ENCODE measurements at places on chromosomes 1 and 21. TPM values are rescaled to one million over a fixed set of nuclear protein-coding genes. Genes with fewer than 3 reads are reported as not detected.

The CAMK2N1 gene
- 55.0 TPM for total RNA-seq

The S100A10 gene
- total RNA-seq: 2,154 TPM

The TP73 gene
- 11.7 TPM for total RNA-seq

The NFASC gene
- 1.6 TPM for total RNA-seq

DNA sequence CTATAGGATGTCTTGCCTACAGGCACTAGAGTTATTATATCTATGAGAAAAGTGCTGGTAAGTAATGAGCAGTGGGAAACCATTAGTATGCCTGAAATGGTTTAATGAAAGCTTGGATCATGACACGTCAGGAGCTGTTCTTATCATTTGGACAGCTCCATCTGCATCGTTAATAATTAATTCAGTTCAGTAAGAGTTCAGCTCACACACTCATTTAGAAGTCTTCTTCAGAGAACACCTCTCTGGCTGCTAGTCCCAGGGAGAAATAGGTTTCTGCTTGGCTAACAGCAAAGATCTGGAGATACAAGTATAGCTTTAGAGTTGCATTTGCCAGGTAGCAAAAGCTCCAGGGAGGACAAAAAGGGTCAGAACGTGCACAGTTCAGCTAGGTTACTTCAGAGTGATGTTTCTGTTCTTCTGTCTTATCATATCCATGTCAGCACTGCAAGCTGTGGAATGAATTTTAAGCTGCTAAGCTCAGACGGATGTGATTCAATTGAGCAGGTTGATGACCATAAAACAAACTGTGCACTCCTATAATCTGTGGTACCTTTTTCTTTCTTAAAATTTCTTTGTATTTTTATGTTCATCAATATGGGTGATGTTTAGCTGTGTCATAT is 173.6 kb downstream of the ADGRL2 start:
- H3K4me1 ChIP-seq: no peaks in the 10 kb centered on the region
- H3K4me3 ChIP-seq: no peak overlapping the region
- DNase-seq: no peak

GRCh38 chr1:26945728-26946127 is 14.5 kb downstream of the KDF1 start:
- DNase-seq: peak; percentile 46
- no peaks in the 10 kb centered on the region for H3K27me3 ChIP-seq
- H3K4me1 ChIP-seq: 0 out of 2 replicates have a peak, but pooled peaks cover 4% of the 10 kb centered on the region
- H3K36me3 ChIP-seq: peaks cover 2% of the 10 kb centered on the region
- no peak overlapping the region for H3K27ac ChIP-seq

DNA sequence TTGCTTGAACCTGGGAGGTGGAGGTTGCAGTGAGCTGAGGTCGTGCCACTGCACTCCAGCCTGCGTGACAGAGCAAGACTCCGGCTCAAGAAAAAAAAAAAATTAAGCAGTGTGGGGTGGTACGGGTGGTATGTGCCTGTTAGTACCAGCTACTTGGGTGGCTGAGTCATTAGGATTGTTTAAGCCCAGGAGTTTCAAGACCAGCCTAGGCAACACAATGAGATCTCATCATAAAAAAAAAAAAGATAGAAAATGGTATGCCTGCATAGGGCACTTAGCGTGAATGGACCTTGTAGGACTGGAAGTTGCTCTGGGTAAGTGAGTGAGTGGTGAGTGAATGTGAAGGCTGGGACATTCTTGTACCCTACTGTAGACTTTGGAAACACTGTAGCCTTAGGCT is 37.0 kb downstream of the TBCE start:
- DNase-seq: no peak
- H3K4me3 ChIP-seq: no peak overlapping the region
- H3K4me1 ChIP-seq: peaks cover 20% of the 10 kb centered on the region
- no peaks in the 10 kb centered on the region for H3K27me3 ChIP-seq
- no peak overlapping the region for H3K27ac ChIP-seq

DNA sequence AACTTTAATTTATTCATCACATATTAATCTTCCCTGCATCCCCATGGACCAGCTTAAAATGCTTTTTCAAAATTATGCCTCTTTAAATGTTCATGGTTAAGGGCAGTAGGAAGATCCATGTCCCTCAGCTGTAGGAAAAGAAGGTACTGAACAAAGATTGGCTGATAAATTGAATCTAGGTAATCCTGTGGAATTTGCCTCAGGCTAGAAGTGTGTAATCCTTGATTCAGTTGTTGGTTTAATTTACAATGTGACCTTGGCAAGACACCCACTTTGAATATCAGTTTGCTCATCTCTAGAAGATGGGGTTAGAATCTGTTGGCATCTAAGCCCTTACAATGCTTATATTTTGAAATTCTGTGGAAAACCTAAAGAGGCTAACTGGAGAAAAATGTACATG is 6.1 kb downstream of the TTC4 start:
- no peak for DNase-seq
- no peak overlapping the region for H3K4me3 ChIP-seq
- H3K4me1 ChIP-seq: no peaks in the 10 kb centered on the region
- no peaks in the 10 kb centered on the region for H3K27me3 ChIP-seq
- no peak overlapping the region for H3K27ac ChIP-seq

DNA sequence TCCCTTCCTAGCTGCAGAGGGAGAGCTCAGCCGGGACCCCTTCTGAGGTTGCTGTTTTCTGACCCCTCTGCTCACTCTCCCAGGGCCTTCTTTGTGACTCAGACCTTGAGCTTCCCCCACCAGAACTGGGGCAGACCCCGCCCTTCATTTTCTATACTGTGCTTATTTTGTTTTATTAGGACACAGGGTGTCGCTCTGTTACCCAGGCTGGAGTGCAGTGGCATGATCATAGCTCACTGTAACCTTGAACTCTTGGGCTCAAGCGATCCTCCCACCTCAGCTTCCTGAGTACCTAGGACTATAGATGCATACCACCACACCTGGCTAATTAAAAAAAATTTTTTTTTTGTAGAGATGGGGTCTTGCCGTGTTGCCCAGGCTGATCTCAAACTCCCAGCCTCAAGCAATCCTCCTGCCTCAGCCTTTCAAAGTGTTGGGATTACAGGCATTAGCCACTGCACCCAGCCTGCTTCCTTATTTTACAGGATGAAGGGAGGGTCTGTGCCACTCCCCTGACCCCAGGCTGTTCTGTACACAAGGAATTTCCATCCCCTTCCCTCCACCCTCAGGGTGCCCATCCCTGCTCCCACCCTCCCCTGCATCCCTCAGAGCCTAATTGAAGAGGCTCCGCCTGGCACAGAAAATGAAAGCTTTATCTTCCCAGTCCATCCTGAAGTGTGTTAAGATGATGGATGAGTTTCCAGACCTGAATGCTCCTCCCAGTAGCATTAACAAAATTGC is 195.2 kb upstream of the POU3F1 start:
- no peak overlapping the region for H3K4me3 ChIP-seq
- H3K4me1 ChIP-seq: peaks cover 6% of the 10 kb centered on the region
- no peaks in the 10 kb centered on the region for H3K27me3 ChIP-seq
- DNase-seq: no peak
- no peak overlapping the region for H3K27ac ChIP-seq
- no peaks in the 10 kb centered on the region for H3K36me3 ChIP-seq

DNA sequence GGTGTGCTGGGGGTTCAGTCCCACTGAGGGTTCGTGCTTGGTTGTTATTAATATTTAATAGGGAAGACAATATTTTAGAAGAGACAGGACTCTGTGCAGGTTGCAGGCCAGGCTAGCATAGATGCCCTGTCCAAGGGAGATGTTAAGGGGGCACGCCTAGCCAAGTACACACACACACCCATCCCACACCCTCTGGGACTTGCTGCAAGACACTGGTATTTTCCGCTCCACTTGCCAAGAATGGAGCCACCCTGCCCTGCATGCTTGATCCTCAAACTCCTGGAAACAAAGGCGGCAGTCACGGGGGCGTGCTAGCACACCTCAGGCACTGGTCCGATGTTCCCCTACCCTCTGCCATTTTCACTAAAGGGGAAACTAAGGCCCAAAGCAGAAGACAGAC is 99.1 kb downstream of the MRPL37 start:
- DNase-seq: no peak
- H3K27ac ChIP-seq: no peak overlapping the region
- H3K36me3 ChIP-seq: no peaks in the 10 kb centered on the region
- no peaks in the 10 kb centered on the region for H3K27me3 ChIP-seq

DNA sequence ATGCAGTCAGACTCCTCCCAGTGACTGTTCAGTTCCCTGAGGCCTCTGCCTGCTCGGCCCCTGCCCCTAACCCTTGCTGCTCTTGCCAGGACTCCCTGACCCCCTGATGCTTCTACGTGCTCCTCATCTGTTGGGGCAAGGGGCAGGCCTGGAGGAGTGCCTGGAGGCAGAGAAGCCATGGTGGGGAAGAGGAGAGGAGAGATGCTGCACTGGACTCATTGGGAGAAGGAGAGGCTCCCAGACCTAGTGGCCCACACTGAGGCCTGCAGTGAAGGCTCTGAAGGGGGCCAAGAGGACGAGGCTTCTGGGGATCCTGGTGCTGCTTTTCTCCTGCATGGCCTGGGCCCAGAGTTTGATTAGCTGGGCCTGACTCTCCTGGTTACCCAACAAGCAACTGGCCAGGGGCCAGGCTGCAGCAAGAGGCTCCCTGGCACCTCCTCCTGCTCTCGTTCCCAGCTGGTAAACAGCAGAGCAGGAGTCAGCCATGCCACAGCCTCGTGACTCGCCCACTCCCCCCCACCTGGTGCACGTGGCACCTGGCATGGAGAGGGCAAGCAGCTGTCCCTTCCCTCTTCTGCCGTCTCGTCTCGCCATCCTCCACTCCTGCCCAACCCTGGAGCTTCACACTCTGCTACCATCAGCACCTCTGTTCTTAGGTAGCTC is 847 bp upstream of the RORC start:
- H3K4me3 ChIP-seq: no peak overlapping the region
- peaks cover 20% of the 10 kb centered on the region for H3K4me1 ChIP-seq
- H3K27ac ChIP-seq: no peak overlapping the region
- no peaks in the 10 kb centered on the region for H3K36me3 ChIP-seq
- no peaks in the 10 kb centered on the region for H3K27me3 ChIP-seq

DNA sequence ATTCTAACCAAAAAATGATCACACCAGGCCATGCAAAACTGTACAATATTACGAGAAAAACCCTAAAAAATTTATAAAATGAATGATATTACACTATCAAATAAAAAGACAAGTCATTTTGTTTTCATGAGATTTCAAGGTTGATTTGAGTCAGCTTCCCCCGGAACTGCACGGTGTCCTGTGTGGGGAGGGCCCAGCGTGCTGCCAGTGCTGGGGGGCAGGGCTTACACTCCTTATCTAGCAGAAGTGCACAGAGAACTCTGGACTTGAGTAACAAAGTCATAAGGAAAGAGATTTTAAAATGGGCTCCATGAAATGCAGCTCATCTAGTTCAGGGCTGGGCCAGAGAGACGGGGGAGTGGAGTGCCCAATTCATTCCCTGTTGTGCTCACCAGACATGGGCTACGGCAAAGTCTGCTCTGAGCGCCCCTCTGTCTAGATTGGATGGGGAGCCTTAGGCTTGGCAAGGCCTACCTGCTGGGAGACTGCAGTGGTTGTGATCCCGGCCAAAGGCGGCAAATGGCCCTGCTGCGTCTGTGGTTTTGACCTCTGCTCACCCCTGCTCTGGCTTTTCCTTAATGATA is 50.1 kb downstream of the COQ8A start:
- peaks cover 8% of the 10 kb centered on the region for H3K4me1 ChIP-seq
- no peaks in the 10 kb centered on the region for H3K27me3 ChIP-seq
- H3K27ac ChIP-seq: peak overlapping the region; percentile 18

GRCh38 chr1:2987773-2988172 is 33.5 kb upstream of the ACTRT2 start:
- H3K4me3 ChIP-seq: no peak overlapping the region
- H3K27me3 ChIP-seq: no peaks in the 10 kb centered on the region
- H3K36me3 ChIP-seq: no peaks in the 10 kb centered on the region
- H3K4me1 ChIP-seq: no peaks in the 10 kb centered on the region

DNA sequence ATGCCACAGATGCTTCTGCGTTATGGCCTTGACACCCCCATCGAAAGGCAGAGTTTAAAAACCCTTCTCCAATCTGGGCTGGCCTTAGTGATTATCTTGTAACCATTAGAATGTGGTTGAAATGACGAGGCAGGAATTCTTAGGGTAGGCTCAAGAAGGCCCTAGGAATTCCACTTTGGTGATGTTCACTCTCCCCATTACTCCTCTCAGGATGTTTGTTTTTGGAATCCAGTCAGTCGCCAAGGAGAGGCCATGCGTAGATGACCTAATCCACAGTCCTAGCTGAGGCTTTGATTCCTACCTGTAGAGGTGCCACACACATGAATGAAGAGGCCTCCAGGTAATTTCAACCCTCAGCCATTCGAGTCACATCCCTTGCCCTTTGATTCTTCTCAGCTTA is 318.2 kb downstream of the NEGR1 start:
- no peak overlapping the region for H3K27ac ChIP-seq
- H3K27me3 ChIP-seq: no peaks in the 10 kb centered on the region
- DNase-seq: no peak
- H3K36me3 ChIP-seq: no peaks in the 10 kb centered on the region
- no peak overlapping the region for H3K4me3 ChIP-seq

DNA sequence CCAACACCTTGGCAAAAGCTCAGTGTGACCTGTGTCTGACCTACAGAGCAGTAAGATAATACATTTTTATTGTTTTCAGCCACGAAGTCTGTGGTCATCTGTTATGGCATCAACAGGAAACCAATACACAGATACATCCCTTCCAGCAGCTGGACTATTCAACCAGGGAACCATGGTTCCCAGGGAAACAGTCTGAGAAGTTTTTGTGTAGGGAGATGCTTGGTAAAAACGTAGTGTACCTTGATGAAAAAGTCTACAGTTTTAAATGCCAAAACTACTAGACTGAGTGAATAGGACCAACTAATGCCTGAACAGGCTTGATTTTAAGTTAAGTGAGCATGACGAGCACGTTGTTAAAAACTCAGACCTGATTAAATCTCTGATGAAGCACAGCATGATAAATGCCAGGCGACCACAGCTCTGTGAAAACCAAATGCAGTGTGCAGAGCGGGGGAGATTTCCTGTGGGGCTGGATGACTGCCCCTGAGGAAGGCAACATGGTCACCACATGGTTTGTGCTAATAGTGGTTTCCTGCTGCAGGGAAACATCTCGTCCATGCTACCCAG is 228.9 kb downstream of the TNR start:
- DNase-seq: no peak
- H3K27me3 ChIP-seq: 0 out of 2 replicates have a peak, but pooled peaks cover 1% of the 10 kb centered on the region
- no peaks in the 10 kb centered on the region for H3K36me3 ChIP-seq

DNA sequence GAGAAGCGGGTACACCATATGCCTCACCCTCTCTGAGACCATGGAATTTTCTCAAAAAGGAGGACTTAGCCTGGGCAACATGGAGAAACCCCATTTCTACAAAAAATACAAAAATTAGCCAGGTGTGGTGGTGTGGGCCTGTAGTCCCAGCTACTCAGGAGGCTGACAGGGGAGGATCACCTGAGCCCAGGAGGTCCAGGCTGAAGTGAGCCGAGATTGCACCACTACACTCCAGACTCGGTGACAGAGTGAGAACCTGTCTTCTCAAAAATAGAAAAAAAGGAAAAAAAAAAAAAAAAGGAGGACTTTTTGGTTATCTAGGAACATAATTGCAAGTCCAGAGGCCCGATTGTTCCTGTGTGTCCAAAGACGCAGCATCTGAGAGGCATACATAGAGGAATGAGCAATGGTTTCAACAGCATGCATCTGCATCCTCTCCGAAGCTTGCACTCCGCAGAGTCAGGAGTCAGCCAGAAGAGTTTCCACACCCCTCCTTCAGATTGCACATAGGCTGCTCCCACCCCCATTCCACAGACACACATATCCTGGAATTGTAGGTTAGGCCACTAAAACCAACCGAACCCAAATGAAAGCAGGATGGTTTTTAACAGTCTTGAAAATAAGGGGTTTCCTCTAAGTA is 2.5 kb upstream of the TBX15 start:
- no peaks in the 10 kb centered on the region for H3K27me3 ChIP-seq
- no peaks in the 10 kb centered on the region for H3K4me1 ChIP-seq
- no peak for DNase-seq
- no peak overlapping the region for H3K27ac ChIP-seq
- H3K36me3 ChIP-seq: no peaks in the 10 kb centered on the region

GRCh38 chr21:44630440-44630839 is 3.5 kb downstream of the KRTAP10-9 start:
- DNase-seq: no peak
- no peak overlapping the region for H3K4me3 ChIP-seq
- H3K27me3 ChIP-seq: no peaks in the 10 kb centered on the region
- no peaks in the 10 kb centered on the region for H3K36me3 ChIP-seq
- no peaks in the 10 kb centered on the region for H3K4me1 ChIP-seq

Measured in Caco-2 (cell line).